ENCODE measurements at places on chromosomes 12 and 14. TPM values are rescaled to one million over a fixed set of nuclear protein-coding genes. Genes with fewer than 3 reads are reported as not detected.

Gene KRT77
- total RNA-seq = not detected

Gene PNP
- 144 TPM for total RNA-seq

Gene RTL1
- total RNA-seq = not detected

Gene GDF3
- total RNA-seq = not detected

Gene ZFYVE21
- 18.9 TPM for total RNA-seq

Gene CCND2
- 345 TPM for total RNA-seq

Gene ADCY4
- total RNA-seq = 4.5 TPM

Gene LRFN5
- total RNA-seq = not detected

Gene TAS2R42
- not detected for total RNA-seq

Gene FGF6
- total RNA-seq = not detected

Gene LRRK2
- not detected for total RNA-seq

Gene USP44
- total RNA-seq = 5.7 TPM

Gene RASSF9
- not detected for total RNA-seq
